ENCODE measurements at places on chromosomes 4 and X.

- no peak for DNase-seq
These were observed 39.2 kb upstream of the CCKAR start for GRCh38 chr4:26529479-26529878.

GRCh38 chrX:153063315-153063714 lies 7.0 kb downstream of the PNMA3 start:
- DNase-seq: no peak

DNA sequence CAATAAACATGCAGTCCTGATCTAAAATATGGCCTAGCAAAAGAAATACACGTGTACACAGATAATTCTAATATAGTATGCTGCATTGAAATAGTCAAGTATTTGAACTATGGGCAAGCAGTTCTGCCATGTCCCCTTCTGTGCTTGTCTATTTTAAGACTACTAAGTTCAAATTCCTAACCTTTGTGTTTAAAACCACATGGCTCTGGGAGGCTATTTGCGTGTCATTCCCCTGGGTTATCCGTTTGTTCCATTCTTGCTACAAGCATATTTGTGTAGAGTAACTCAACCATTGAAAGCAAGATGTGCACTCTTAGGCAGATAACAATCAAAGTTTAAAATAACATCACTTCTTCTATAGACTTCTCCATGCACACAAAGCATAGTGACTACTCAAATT lies 25.4 kb upstream of the TBC1D1 start:
- no peak for DNase-seq

DNA sequence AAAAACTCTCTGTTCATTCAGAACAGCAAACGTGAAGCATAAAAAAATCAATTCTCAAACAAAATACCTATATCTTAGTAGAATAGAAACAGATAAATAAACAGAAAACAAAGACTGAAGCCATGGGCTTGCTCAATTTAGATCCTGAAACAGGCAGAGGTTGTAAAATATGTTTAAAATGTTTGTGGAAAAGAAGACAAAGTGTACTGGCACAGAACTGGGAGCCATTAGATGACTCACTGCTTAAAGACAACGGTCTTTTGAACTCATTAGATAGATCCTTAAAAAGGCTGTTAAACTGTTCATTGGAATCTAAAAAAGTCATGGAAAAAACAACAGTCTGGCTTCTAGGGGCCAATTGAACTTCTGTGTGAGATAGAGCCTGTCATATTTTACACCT lies 247.0 kb upstream of the NDST4 start:
- no peak for DNase-seq

GRCh38 chrX:40853816-40854123 lies 118.4 kb upstream of the MED14 start:
- DNase-seq: no peak

DNA sequence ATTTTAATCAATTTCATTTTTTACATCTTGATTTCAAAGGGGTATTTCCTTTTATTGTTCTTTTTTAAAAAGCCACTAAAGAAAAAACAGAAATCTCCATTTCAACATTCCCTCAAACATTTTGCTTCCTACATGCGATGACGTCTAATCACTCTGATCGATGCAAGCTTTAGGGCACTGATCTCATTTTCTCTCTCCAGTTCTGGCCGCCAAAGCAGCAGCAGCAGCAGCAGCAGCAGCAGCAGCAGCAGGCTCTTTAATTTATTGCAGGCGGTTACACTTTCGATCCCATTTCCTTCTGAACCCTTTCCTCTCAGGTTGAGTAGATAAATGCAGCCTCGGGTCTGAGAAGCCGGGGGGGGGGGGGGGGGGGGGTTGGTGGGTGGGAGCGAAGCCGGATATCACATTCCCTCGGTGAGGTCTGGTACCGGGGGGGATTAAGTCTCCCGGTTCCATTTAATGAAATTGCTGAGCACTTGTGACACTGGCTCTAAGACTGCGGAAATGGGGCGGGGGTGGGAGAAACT lies 3.4 kb upstream of the PCDH7 start:
- no peak for DNase-seq

DNA sequence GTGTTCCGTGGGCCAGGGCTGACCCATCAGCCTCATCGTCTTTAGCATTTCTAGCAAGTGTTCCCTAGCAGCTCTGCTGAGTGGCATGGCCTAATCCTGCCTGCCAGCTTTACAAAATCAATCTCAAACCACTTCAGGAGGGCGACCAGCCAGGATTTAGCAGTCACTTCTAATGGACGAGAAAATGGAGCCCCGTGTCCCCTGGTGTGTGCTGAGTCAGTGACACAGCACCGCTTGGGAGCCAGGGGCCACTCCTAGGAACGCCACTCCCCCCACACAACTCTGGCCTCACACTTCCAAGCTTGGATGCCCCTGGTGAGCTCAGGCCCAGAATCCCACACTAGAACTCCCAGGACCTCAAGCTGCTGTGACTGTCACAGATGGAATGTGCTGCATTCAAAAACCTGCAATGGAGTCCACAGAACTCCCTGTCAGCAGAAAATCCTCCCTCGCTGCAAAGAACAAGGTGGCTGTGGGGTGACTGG lies 311.2 kb upstream of the GATB start:
- no peak for DNase-seq

DNA sequence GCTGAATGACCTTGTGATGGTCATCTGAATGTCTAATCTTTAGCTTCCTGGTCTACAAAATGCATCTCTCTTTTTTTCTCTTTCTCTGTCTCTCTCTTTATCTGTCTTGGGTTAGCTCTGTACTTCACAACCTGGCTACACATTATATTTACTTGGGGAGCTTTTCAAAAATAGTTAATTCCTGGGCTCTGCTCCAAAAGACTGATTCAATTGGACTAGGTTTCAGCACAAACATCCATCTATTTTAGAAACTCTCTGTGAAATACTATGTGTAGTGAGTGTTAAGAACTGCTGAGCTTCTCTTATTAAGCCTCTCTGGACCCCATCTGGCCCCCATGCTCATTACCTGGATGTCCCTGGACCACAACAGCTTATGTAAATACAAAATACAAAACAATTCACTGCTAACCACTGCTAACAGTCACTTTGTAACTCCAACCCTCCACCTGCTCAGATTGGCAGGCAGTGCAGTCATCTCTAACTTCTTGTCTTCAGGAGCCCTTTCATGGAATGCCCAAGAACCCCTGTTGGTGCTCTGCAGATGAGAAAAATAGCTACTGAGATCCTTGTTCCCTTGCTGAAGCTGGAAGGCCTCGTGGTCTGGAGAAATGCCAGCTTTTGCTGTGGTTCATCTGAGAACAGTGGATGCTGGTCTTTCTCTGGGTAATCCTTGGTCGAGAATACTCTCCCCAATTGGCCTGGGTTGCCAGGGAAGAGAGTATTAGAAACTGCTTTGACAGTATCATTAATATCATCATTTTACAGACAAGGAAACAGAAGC lies 14.8 kb upstream of the BOD1L1 start:
- no peak for DNase-seq

GRCh38 chr4:29459926-29460325 lies 1260.2 kb upstream of the PCDH7 start:
- no peak for DNase-seq

DNA sequence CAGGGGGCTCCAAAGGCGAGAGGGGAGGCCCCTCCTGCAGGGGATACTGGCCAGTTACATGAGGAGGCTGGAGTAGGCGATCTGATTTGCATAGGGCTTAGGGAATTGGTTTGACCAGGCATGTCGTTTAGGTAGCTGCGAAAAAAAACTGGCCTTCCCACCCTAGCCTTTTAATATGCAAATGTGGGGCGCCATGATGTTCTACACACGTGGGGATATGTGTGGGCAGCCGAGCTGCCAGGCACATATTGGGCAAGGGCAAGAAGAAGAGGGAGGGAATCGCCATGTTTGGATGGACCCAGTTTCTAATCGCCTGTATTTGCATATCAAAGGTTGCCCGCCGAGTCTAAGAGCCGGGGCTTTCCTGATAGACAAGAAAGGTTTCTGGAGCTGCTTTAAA lies 121.3 kb downstream of the PRKX start:
- DNase-seq: no peak
